ENCODE measurements at places on chromosomes 12 and 14.

- peak; percentile 10 for DNase-seq
Observed at GRCh38 chr12:16062611-16063010, 151.5 kb downstream of the DERA start.

GRCh38 chr14:105876829-105877228 is 350.4 kb downstream of the TMEM121 start:
- no peak for DNase-seq

DNA sequence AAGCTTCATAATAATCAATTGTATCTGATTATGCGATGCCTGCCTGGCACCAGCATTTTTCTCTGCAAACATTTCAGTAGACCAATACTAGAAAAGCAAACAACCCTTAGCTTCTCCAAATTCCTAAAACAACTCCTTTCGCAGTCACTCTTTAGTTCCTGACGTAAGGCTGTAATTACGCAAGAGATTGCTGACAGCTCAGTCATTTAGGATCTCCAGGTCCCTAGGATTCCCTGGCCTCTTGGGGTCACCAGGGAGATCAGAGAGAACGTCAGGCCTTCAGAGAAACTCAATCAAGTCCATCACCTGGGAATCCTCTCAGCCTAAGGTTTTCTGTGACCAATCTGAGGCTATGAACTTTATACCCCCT is 390.6 kb downstream of the PAWR start:
- DNase-seq, result peak; percentile 32

DNA sequence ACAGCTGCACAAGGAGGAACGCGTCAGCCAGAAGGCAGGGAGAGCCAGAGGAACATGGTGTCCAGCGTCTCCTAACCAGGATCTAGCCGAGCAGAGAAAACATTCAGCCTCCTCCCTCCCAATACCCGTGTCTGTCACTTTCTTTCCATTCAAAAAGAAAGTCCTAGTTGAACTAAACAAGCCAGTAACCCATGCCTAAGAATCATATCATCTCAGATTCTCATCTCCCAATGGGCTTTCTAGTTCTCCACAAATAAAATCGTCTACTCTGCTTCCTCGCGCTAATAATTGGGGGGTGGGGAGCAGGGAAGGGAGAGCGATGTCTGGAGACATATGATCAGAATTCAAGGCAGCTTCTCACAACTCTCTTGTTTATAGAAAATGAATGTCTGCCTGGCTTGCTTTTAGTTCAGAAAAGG is 7.4 kb downstream of the NKX2-1 start:
- no peak for DNase-seq

GRCh38 chr12:123482876-123483275 is 24.9 kb downstream of the SNRNP35 start:
- DNase-seq, result no peak

GRCh38 chr12:3124917-3125316 is 47.7 kb downstream of the TSPAN9 start:
- DNase-seq, result no peak

GRCh38 chr12:93777254-93777653 is 100.1 kb downstream of the CRADD start:
- no peak for DNase-seq

- DNase-seq, result peak; percentile 41
Observed at GRCh38 chr12:90999527-90999926, 5.2 kb downstream of the EPYC start.

DNA sequence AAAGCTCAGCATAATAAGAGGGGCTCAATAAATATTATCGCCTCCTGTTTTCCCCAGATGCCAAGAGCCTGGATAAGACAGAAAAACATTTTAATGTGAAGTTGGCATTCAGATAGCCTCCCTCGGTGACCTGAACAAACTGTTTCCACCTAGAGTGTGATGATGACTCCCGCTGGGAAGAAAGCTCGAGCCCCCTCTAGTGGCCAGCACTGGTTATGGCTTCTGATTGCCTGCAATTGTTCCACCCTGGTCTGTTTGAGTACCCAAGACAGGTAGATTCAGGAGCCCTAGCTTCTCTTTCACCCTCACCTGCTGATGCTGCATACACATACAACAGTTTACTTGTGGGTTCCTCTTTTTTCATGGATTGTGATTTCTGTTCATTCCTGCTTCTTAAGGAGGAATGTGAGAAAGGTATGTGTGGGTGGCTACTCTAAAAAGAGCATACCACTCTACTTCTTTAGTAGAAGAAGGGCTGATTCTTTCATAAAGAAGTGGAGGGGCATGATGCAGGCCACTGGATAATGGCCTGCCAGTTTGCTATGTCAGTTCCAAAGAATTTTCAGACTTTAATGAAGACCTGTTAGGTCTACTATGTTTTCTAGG is 6.4 kb downstream of the ERG28 start:
- DNase-seq, result no peak

DNA sequence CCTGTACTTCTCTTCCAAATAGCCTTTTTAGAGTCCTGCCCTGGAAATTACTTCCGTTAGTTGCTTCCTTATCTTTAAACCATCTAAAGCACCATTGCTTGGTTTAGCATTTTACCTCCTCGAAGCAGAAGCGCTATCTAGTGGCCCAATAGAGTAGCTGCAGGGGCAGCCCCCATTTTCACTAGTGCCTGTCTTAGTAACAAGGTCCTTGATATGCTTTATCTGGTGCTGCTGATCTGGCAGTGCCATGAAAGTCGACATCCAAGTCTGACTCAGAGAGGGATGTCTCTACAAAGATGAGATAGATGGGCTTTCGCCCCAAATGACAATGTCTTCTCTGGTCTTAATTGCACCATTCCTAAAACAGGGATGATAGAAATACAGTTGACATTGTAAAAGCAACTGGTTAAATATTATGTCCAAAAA is 25.0 kb upstream of the CIT start:
- peak; percentile 51 for DNase-seq

DNA sequence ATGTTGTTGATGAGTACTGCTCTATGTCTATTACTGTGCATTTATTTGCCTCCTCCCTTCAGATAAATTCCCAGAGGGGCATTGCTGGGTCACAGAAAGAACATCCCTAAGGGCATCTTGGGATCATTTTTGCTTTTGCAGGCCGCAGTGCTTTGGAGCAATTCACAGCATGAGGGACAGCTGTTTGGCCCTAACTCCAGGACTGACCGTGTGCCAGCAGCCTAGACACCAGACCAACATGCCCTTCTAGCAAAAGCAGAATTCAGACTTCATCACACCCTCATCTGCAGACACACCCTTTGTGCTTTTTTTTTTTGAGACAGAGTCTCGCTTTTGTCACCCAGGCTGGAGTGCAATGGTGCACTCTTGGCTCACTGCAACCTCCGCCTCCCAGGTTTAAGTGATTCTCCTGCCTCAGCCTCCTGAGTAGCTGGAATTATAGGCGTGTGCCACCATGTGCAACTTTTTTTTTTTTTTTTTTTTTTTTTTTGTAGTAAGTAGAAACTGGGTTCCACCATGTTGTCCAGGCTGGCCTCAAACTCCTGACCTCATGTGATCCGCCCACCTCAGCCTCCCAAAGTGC is 31.0 kb downstream of the RNF34 start:
- DNase-seq, result no peak

GRCh38 chr12:113021500-113021899 is 35.0 kb upstream of the DTX1 start:
- no peak for DNase-seq
